Stimulated activated CD8-positive, alpha-beta memory T cell treated with anti-CD3 and anti-CD28 coated beads, Interleukin-7, amount 100 ng/mL, for 4 hours (primary cell): ENCODE measurements at places on chromosomes 13 and 19.
A peak's percentile ranks its signal among the peaks of the same experiment; 100 is the strongest.

DNA sequence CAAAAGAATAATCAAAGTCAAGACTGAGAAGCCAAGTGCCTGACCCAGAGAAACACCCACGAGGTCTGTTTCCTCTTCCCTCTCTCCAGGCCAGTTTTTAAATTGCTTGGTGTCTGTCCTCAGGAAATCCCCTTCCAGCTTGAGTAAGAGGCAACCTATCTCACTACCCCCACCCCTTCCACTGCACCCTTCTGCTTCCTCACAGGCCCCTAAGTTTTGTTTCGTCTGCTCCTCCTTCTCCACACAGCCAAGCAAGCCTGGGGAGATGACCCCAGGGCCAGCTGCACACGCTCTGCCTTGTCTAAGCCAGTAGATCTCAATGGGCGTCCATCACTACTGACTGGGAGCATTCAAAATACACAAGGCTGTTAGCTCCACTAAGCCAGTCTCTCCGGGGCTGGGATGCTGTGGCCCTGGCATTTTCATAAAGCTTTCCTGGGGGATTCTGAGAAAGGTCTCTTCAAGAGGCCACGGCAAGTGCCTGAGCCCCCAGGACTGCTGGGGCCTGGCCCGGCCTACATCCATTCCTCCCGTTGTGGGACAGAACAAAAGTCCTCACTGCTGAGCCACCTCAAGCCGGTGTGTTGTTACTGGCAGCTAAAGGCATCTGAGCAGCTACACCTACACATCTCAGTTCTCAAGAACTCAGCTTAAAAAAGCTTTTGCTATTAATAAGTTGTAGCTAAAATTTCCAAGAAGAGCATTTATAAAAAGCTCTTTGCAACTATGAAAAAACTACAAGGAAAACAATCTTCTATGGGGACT is 14.9 kb upstream of the IL4I1 start:
- DNase-seq = no peak

- DNase-seq = no peak
These were observed 23.4 kb downstream of the IPO5 start for GRCh38 chr13:97976610-97977521.

GRCh38 chr13:98324105-98324504 is 147.0 kb upstream of the RNF113B start:
- DNase-seq = no peak

DNA sequence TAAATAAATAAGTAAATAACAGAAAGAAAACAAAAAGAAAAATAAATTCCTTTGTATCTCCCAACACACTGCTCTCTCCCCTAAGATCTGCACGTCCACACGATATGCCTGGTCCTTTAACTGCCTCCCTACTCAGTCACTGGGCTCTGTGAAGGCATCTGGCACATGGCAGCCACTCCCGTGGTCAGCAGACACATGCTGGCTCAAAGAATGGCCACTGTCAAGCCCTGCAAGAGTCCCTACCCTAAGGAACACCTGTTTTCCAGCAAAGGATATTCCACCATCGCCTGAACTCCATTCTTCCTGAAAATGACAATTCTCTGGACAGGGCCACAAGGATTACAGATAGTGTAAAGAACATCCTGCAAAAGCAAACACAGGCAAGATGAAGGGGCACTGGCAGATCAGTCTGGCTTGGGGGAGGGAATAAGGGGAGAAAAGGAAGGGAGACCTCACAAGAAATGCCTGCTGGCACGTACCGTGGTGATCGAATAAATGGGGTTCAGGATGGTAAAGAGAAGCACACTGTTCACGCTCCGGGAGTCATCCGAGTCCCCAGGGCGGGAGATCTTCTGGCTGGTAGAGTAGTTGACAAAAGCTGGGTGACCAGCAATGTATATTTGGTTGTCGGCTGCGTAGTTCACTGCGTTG is 4.3 kb downstream of the HNRNPL start:
- DNase-seq = no peak

DNA sequence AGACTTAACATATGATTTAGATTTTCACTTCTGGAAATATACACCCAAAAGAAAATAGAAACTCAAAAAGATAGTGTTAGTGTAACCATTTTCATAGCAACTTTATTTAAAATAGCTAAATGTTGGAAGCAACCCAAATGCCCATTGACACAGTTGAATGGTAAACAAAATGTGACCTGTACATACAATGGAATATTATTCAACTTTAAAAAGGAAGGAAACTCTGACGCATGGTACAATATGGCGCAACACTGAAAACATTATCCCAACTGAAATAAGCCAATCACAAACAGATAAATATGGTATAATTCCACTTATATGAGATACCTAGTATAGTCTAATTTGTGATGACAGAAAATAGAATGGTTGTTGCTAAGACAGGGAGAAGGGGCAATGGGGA is 1456.1 kb upstream of the MIR17HG start:
- no peak for DNase-seq

GRCh38 chr13:73339086-73339485 is 280.3 kb downstream of the KLF5 start:
- no peak for DNase-seq

- DNase-seq = no peak
These were observed 338.0 kb downstream of the TEX29 start for GRCh38 chr13:111658145-111659100.

GRCh38 chr19:46850228-46851203 is at the start of gene AP2S1:
AP2S1 (minus strand) TSS chr19:46850846; CDS start chr19:46850766, 80 bp downstream.
- peak; percentile 89 for DNase-seq

DNA sequence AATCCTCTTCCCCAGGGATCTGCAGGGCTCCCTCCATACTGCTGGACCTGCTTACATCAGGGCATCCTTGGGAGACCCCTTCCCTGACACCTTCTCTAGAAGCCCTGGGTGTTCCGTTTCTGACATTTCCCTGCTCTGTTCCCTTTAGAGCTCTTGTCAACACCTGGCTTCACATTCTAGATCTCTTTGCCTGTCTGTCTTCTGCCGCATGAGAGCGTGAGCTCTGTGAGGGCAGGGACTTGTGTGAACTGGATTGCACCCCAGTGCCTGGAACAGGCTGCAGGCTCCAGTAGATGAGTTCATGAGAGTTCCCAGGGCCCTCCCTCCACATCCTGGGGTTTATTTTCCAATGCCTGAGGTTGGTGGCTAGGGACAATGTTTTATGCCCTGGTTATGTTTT is 651 bp downstream of the CEACAM7 start:
- no peak for DNase-seq

GRCh38 chr13:71798707-71799106 is 68.3 kb downstream of the DACH1 start:
- DNase-seq = no peak

- DNase-seq = no peak
These were observed 109.7 kb upstream of the KLF12 start for GRCh38 chr13:74243637-74244526.

DNA sequence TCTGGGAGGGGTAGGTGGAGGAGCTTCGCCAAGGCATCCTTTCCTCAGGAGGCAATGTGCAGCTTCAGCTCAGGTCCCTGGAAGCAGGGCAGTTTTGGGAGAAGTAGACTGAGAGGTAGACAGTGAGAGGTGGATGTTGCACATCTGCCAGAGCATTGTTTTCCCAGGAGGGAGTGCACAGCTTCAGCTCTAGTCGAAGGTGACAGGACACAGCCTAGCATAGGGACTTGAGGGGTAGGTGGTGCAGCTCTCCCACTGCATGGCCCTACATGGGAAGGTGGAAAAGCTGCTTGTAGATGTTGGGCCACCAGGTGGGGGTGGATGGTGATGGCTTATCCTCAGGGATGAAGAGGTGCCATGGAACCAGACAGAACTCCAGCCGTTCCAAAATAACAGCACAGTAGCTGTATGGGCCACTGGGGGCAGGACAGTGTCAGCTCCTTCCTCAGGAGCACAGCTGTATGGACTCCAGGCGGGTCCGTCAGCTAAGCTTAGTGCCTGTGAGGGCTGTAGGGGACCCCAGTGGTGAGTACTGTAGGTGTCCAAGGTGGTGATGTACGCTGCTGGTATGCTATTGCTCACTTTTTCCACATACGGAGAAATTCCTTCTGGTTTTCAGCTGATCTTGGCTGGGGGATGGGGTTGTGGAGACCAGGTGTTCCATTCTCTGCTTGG is 17.4 kb upstream of the ZNF543 start:
- DNase-seq = no peak

GRCh38 chr13:55990631-55991030 is 1150.1 kb upstream of the PRR20A start:
- no peak for DNase-seq

GRCh38 chr13:63344711-63345110 is 1929.1 kb upstream of the PCDH20 start:
- no peak for DNase-seq

DNA sequence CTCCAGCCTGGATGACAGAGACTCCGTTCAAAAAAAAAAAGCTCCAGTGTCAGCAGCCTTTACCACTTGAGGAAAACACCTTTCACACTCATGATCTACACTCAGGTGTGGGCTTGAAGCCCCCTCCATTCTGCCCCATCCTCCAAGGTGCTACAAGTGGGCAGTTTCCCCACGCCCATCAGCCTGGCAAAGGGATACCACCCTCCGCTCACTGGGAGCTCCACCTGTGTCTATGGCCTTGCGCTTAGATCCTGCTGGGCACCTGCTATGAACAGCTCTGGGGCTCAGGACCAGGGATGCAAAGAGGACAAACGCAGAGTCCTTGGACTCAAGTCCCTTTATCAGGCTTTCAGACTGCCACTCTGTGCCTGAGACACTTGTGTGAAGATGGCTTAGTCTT is 127.8 kb downstream of the CRYL1 start:
- no peak for DNase-seq

GRCh38 chr13:19153782-19154450 is 27.7 kb downstream of the TUBA3C start:
- DNase-seq = no peak

- no peak for DNase-seq
These were observed 5.7 kb upstream of the DIAPH3 start for GRCh38 chr13:60169239-60170031.

DNA sequence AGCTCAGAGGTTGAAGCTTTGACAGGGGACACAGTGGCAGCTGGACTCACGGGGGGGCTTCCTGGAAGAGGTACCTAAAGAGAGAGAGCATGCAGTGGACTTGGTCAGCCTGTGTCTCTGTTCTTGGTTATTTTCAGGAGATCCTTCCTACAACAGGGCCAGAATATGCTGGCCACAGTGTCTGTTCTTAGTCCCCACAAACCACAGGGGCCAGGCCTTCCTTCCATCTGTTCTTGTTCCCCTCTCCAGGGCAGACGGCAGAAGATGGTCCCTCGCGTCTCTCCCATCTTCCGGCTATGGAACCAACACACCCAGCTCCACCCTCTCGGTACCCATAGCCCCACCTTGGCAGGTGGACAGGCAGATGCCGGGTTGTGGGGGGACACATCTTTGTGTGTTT is 24.8 kb downstream of the MAST3 start:
- no peak for DNase-seq

GRCh38 chr13:33514362-33514761 is 228.8 kb upstream of the STARD13 start:
- DNase-seq = no peak

DNA sequence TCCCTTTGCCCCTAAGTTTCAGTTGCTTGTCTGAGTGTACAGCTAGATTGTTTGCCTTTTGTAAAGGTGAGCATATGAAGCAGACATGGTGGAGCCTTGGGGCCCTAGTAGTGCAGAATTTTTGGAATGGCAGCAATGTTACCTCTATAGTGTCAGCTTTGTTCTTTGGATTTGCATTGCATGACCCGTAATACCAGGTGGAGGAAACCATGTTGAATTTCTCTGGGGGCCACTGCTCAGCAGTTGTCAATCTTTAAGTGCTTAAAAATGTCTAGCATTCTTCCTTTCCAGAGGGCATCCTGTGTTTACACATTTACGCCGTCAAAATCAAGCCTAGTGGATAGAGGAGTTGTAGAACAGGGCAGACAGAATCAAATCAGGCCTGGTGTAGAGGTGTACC is 303.3 kb downstream of the ATP8A2 start:
- no peak for DNase-seq

- no peak for DNase-seq
These were observed 1.1 kb downstream of the ZNF787 start for GRCh38 chr19:56120002-56120370.

- no peak for DNase-seq
These were observed 13.1 kb upstream of the NOTCH3 start for GRCh38 chr19:15213715-15214381.

GRCh38 chr13:33636955-33637670 is 180.8 kb upstream of the RFC3 start:
- DNase-seq = no peak

GRCh38 chr19:39817888-39818561 is 15.9 kb downstream of the DYRK1B start:
- DNase-seq = no peak

GRCh38 chr19:33960566-33960965 is 163.9 kb downstream of the KCTD15 start:
- DNase-seq = no peak

DNA sequence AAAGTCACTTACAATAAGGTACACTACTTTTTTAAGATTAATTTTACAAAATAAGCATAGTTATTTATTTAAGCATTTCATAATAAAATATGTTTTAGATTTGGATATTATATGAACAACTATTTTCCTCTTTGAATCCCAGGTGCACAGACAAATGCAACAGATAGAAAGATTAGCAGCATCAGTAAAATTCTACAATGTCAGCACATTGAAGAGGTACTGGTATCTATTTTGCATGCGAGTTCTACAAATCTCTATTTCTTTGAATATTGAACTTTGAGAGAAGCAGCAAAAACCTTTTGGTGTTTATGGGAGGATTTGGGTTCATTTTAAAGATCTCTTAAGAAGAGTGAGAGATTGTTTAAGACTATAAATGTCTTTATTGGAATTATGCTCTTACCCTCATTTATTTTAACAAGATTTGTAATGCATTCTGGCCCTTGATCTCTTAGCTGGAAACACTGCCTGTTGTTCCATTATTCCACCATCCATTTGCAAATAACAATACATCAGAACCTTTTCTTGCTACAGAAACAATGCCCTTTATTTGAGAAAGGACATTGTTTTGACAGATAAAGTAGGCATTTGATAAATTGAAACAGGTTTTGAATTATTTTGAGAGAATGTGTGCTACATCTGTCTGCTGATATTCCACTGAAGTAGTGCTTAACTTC is 558.8 kb upstream of the KLHL1 start:
- no peak for DNase-seq

DNA sequence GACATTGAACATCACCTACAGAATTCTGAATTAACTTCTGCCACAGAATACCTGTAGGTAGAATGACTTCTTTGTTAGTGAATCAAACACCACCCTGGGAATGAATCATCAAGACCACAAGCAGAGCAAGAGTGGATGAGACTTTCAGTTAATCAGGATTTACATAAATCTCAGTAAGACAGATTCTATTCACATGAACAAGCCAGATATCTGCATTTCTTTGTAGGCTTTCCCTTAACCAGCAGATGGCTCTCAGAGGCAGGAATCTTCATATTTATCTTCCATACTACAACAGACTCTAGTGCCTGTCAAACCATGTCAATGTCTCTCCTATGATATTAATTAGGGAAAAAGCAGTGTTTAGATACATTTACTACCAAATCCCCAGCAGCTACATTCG is 412.1 kb downstream of the KLF12 start:
- no peak for DNase-seq

- DNase-seq = no peak
These were observed 1941.6 kb upstream of the PRR20A start for GRCh38 chr13:55199134-55199533.

GRCh38 chr19:7831452-7831851 is 1.4 kb downstream of the EVI5L start:
- no peak for DNase-seq
